Stimulated activated CD4-positive, alpha-beta T cell treated with anti-CD3 and anti-CD28 coated beads, Interleukin-1b, Interleukin-23, amount 100 ng/mL, for 4 hours (primary cell): ENCODE measurements at places on chromosomes 1 and 21.

DNA sequence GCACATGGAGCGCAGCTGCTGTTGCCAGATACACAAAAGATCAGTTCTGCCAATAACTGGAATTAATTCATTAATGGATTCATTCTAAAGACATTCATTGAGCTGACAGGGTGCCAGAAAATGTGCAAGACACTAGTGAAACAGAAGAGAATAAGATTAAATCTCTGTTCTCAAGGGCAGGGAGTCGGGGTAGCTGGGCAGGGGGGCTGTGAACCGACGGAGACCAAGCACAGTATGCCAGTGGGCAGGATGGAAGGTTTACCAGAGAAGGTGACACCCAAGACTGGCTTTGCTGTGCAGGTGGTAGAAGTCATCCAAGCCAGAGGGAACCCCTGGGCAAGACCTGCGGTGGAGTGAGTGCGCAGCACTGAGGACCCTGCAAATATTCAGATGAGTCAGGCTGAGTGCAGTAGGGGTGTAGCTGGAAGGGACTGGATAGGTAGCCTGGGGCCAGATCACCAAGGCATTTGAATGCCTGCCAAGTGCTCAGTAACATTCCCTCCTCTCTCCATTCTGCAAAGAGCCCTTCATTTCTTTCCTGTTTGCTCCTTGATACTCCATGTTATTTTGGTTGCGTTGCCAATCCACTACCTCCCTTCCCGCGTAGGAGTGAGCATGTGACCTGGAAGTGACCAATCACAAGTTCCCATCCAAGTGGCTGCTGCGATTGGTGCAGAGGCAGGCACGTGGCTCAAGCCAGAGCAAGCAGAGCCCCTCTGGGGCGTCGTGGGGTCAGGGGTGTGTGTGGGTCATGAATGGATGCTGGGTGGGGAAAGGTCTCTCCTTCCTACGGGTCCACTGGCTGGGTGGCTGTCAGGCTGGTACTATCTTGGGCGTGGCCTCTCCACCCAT lies 413.1 kb downstream of the PTPRU start:
- no peak for DNase-seq

DNA sequence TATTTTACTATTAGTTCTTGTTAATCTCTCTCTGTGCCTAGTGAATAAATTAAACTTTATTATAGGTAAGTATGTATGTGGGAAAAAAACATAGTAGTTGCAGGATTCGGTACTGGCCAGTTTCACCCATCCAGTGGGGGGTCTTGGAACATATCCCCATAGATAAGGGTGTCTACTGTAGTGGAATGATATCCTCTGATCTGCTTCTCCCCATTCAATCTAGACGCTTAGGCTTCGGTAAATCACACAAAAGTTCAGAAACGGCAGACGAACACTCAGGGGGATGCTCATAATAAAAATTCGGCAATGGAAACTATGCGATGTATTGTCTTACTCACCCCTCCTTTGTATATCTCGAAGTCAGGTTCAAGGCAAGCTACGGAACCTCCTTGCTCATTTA lies 232.9 kb upstream of the COA6 start:
- no peak for DNase-seq

DNA sequence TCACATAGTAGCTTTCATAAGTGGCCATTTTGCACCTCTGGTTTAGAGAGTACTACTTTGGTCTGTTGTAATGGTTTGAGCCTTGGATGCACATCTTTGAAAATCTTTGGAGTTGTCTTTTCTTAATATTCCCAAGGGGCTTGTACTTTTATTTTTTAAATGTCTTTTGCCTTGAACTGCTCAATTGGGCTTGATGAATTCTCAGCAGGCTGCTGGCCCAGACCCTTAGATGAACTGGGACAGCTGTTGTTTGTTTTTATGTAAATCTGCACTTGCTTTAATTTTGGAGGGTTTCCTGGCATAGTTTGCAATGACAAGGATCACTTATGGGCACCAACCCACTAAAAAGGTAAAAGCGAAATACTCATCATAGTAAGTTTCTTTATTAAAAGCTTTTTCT lies 24.9 kb downstream of the NGF start:
- DNase-seq = no peak

- DNase-seq = no peak
Observed at GRCh38 chr1:37476460-37477197, 2.2 kb downstream of the ZC3H12A start.
